ENCODE measurements at places on chromosomes 4 and X. TPM values are rescaled to one million over a fixed set of nuclear protein-coding genes. Genes with fewer than 3 reads are reported as not detected.

DNA sequence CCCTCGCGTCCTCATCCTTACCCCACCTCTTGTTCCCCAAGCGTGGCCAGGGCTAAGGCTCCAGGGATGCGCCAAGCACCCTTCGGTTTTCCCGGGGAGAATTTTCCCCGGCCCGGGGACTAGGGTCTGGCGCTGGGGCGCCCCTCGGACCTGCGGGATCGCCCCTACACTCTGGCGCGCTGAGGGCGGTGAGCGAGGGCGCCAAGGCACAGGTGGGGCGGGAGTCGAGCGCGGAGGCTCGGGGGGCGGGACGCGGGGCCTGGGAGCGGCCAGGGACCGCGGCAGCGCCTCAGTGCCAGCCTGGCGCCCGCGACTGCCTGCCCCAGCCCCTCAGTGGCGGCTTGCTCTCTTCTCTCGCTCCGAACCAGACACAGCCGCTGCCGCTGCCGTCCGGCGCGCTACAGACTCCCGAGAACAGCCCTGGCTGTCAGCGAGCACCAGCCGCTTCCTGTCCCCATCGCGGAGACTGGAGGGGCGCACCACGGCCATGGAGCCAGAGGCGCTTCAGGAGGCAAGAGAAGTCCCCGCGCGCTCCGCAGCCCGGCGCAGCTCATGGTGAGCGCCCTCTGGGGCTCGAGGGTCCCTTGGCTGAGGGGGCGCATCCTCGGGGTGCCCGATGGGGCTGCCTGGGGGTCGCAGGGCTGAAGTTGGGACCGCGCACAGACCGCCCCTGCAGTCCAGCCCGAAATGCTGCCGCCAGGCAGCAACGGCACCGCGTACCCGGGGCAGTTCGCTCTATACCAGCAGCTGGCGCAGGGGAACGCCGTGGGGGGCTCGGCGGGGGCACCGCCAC lies at the start of gene DRD5:
Gene DRD5, plus strand, starts transcription at position 292 of the 793 bp plus-strand sequence. Its CDS starts 396 bp downstream, at position 688.
- DNase-seq, result no peak

DNA sequence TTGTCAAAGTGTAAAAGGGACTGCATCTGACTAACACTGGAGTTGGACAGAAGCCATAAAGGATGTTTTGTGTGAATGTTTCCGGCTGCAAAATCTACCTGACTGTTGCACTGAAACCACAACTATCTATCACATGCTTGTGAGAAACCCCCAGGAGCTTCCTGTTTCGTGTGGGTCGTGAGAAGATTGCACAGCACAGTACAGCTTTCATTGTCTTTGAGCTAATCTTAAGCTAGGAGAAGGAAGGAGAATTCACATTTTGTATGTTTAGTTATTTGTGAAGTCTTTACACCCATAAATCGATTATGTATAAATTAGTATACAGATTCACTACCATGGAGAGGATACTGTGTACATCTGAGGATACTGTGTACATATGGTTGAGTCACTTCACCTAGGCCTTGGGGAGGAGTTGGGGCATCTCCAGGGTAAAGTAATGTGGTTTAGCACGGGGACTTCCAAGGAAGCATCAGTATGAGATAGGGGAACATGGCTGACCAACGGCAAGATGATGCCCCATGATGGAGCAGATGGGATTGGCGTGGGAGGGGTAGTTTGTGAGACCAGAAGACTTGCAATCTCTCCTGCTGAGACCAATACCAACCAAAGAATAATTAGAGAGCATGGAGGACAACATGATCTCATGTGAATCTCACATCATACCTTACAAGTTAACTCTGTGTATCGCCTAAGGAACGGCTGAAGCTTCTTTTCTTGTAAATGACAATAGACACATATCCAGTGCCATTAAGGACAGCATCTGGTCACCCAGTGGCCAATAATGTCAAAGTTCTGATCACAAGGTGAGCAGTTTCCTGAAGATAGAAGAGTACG lies 43.1 kb upstream of the FAM9C start:
- peak; percentile 89 for DNase-seq

DNA sequence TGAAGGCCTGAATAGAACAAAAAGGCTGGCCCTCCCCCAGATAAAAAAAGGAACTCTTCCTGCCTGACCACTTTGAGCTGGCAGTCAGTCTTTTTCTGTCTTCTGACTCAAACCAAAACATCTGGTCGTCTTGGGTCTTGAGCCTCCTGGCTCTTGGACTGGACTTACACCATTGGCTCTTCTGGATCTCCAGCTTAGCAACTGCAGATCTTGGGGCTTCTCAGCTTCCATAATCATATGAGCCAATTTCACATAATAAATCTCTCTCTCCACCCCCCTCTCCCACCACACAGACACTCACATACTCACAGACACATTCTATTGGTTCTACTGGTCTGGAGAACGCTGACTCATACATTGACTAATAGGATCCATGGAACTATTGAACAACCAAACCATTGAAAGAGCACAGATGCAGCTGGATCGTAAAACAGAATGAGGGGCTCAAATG lies 15.6 kb upstream of the CWH43 start:
- DNase-seq, result no peak

DNA sequence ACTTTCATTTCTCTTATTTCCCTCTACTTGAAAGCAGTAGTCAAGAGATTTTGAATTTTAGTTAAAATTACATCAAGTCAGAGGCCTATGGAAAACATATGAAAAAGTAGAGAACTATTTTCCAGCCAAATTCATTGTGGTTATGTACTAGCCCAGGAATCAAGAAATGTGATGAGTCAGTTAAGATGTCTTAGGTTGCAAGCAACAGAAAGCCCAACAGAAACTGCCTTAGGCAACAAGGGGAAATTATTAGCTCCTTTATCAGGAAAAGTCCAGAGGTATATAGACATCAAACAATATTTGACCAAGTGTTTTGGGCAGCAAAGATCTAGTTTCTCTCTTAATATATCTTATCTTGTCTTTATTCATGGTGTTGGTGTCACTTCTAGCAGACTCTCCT lies 37.8 kb upstream of the FRMD7 start:
- no peak for DNase-seq

The TMEM187 gene
- 5.5 TPM for total RNA-seq

The PAK3 gene
- not detected for total RNA-seq

The MAGEE2 gene
- total RNA-seq, result not detected
